ENCODE measurements at places on chromosomes 11 and 22.

- no peak for DNase-seq
Observed at GRCh38 chr11:34431979-34432378, 6.8 kb upstream of the CAT start.

- DNase-seq: no peak
Observed at GRCh38 chr11:91946397-91946951, 278.1 kb upstream of the FAT3 start.

DNA sequence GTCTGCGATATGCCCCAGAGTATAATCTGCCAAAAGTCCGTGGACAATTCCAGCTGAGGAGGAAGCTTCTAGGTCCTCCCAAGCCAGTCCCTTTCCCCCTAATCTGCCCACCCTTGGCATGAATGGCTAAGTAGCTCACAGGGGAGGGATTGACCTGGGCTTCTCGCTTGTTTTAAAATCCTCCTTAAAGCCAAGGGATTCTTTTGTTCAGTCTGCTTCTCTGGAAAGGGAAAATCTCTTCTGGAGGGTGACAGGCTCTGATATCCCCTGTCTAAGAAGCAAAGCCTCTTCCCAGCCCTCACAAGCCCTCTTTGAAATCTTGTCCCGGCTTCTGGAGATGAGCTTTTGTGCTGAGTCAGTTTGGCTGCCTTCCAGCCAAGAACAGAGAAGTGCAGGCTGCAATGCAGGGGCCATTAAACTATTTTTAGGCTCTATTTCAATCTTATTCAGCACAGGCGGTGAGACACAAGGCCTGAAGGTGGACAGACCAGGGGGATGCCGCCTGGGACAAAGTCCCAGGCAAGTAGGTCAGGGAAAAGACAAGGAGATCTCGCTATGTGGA lies 23.9 kb downstream of the NEFH start:
- DNase-seq: peak; percentile 26

DNA sequence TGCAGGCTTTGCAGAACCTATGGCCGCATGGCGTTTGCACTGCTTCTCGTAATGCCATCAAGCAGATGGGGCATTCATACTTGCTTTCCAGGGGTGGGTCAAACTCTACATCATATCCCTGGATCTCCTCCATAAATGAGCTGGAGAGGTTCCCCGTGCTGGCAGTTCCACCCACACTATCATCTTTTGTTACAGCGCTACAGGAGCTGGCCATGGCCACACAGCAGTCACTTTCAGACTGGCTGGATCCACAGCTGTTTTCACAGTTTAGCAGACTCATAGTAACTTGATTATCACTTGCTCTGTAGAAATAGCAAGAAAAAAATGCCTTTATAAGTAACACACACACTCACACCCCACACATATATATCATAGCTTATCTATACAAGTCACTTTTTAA lies 8.8 kb downstream of the TRAF6 start:
- DNase-seq: no peak

- no peak for DNase-seq
Observed at GRCh38 chr11:13667245-13667644, 1.2 kb upstream of the FAR1 start.

GRCh38 chr11:13101644-13102512 lies 92.8 kb downstream of the RASSF10 start:
- no peak for DNase-seq

DNA sequence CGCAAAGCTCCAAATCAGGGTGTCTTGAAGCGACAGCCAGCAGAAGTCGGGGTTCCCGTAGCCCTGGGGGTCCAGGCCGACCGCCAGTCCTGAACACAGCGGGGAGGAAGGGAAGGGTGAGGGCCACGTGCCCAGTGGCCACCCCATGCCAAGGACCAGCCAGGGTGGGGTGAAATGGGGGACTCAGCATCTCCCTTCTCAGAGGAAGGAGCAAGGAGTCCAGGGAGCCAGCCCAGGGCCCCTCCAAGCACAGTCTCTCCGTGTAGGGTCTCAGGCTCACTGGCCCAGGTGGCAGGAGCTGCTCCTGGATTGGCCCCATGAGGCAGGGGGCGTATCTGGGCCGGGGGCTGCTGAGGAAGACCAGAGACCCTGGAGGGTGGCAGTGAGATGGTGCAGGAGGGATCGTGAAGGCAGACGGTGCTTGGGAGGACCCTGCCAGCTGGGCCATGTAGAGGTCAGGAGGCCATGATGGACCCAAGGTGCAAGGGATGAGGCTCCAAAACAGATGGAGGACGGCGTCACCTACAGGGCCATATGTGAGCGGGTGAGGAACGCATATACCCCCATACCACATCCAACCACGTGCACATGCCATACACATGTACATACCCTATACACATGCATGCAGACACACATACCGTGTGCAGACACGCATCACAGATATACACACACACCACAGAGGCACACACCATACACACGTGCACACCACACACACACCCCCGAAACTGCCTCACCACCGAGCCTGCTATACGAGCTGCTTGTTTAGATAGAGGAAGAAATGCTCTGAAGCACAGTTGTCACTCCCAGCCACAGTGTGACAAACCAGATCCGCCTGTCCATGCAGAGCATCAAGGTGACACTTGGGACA lies 34.4 kb downstream of the TRMU start:
- no peak for DNase-seq

GRCh38 chr11:133467686-133468085 lies 64.6 kb downstream of the OPCML start:
- DNase-seq: no peak

DNA sequence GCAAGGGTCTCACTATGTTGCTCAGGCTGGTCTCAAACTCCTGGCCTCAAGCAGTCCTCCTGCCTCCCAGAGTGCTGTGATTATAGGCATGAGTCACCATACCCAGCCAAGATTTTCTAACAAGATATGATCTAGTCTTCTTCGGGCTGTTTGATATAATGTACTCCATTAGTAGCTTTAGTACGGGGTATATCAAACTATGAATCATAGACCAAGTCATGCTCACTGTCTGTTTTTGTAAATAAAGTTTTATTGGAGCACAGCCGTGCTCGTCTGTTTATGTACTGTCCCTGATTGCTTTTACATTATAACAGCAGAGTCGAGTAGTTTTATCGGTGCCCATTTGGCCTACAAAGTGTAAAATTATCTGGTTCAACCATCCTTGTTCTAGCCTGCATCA lies 43.9 kb upstream of the GRIK4 start:
- no peak for DNase-seq

DNA sequence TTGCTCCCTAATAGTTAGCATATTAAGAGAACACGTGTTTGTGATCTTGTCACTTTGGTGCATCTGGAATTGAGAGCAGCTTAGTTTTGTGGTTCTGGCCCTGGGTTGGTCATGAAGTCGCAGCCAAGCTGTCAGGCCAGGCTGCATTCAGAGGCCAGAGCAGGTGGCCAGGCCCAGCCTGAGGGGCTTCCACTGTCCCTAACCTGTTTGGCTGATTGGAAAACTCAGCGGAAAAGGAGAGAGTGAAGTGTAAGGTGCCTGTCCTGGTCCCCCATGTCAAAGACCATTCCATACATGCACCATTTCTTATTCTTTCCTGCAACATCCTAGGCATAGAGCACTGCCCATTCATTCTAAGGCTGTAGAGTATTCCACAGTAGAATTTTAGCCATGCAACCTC lies 111.5 kb upstream of the IGLL5 start:
- no peak for DNase-seq

- DNase-seq: no peak
Observed at GRCh38 chr22:40000171-40000570, 5.4 kb downstream of the FAM83F start.

- no peak for DNase-seq
Observed at GRCh38 chr22:42919199-42919598, 62.1 kb upstream of the ARFGAP3 start.

GRCh38 chr22:29030016-29030617 lies 31.5 kb downstream of the C22orf31 start:
- DNase-seq: no peak

DNA sequence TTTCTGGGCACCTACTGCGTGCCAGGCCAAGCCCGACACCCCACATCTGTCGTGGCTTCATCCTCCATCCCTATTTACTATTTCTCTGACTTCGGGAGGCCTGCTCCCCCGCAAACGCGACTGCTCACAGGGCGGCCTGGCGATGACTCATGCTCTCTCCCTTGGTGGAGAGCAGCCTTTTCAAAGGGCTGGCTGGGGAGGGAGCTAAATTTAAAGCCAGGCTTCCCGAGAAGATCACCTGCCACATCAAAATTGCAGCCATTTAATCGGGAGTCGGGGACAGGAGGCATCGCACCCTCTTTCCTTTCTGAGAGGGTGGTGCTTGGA lies 24.9 kb upstream of the SHISAL1 start:
- DNase-seq: peak; percentile 49

DNA sequence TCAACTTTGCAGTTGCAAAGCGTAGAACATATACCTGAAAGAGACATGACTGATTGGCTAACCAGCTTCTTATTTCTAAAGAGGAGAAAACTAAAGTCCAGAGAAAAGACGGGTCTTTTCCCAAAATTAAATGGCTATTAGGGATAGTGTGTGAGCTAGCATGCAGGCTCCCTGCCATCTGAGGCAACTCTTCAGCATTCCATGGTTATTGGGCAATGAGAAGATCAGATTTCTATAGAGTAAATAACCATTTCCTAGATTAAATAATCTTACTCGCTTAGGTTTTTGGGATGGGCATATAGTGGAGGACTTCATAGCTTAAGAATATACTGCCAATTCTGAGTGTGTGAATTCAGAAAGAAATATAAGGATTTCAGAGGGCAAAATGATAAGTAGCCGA lies 95.0 kb downstream of the PDHX start:
- no peak for DNase-seq

DNA sequence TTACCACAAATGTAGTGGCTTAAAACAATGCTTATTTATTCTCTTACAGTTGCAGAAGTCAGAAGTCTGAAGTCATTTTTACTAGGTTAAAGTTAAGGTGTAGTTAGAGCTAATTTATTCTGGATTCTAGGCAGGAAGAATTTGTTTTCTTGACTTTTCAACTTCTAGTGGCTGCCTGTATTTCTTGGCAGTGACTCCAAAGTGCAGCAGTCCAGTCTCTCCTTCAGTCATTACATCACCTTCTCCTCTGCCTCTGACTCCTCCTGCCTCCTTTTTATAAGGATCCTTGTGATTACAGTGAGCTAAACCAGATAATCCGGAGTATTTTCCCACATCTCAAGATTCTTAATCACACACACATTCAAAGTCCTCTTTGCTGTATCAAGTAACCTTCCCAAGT lies 581.4 kb downstream of the KCNA4 start:
- DNase-seq: no peak

DNA sequence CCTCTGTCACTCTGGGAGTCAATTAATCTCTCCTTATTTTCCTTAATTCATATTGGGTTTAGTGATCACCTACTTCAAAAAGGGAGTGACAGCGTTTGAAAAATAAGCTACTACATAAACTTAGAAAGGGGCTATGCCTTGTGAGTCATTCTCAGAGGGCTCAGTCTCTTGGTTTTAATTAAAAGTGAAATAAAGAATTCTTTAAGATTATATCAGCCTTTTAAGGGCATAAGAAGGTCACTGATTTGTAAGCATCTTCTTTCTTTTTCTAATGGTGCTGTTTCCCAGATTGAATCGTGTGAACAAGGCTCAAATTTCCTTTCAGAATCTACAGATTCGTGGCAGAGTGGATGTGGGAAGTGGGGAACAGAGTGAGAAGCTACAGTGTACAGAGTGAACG lies 636.2 kb upstream of the CCDC90B start:
- DNase-seq: no peak

DNA sequence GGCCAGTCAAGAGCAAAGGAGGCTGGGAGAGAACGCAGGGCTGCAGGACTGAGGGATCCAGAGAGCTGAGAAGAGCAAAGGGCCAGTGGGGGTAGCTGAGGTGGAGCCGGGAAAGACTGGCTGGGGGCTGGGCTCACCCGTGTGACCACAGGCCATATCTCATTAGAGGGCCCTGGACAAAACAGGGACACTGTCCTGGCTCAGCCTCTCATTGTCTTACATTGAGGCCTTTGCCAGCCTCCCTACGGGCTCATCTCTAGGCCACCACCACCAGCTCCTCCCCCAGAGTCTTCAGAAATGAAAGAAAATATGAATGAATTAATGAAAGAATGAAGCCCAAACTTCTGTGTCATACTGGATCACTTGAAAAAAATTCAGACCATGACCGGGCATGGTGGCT lies 9.2 kb downstream of the RAB36 start:
- no peak for DNase-seq

DNA sequence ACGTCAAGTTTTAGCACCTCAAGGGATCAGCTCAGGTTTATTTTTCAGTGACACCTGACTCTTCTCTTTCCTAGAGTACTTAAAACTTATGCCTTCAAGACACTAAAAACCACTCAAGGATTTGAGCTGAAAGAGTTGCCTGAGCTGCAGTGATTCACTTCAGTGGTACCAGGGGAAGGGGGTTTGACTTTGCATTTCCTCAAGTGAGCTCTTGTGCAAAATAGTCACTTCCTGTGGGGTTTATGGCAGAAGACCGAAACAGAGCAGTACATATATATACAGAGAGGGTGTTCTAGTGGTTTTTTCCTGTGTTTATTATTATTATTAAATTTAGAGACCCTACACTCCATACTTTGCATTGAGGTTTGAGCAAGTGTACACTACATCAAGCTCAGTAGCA lies 60.7 kb downstream of the DBX1 start:
- no peak for DNase-seq

DNA sequence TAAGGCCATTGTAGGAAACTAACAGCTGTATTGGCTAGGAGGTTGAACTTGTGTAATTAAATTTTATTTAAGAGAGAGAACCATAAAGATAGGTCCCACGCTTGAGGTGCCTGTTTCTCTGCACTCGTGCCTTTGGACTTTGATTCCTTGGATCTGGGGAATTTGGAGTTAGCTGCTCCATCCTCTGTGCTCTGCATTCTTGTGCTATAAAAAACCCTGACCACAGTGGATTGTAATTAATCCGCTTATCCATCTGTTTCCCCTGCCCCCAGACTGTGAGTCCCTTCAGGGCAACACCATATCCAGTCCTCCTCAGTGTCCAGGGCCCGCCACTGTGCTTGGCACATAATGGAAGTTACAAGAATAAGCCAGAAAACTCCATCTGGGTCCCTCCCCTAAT lies 169.8 kb downstream of the SPON1 start:
- DNase-seq: no peak

- DNase-seq: no peak
Observed at GRCh38 chr11:8025816-8026215, 38.7 kb downstream of the EIF3F start.

GRCh38 chr22:27983361-27983791 lies 64.3 kb upstream of the PITPNB start:
- DNase-seq: no peak

DNA sequence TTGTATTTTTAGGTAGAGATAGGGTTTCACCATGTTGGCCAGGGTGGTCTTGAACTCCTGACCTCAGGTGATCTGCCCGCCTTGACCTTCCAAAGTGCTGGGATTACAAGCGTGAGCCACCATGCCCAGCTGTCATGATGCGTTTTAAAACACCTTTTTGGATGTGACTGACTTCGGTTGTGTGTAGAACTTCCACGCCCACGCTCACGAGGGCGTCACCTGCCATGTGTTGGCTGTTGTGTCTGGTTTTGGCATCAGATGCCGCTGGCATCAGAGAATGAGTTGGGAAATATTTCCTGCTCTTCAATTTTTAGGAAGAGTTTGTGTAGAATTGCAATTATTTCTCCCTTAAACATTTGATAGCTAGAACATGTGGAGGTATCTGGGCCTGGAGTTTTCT lies 109.1 kb downstream of the KCNQ1 start:
- DNase-seq: no peak
